ENCODE measurements at places on chromosomes 1 and 21.

GRCh38 chr21:44803651-44804050 is 2.0 kb upstream of the UBE2G2 start:
- DNase-seq, result no peak

DNA sequence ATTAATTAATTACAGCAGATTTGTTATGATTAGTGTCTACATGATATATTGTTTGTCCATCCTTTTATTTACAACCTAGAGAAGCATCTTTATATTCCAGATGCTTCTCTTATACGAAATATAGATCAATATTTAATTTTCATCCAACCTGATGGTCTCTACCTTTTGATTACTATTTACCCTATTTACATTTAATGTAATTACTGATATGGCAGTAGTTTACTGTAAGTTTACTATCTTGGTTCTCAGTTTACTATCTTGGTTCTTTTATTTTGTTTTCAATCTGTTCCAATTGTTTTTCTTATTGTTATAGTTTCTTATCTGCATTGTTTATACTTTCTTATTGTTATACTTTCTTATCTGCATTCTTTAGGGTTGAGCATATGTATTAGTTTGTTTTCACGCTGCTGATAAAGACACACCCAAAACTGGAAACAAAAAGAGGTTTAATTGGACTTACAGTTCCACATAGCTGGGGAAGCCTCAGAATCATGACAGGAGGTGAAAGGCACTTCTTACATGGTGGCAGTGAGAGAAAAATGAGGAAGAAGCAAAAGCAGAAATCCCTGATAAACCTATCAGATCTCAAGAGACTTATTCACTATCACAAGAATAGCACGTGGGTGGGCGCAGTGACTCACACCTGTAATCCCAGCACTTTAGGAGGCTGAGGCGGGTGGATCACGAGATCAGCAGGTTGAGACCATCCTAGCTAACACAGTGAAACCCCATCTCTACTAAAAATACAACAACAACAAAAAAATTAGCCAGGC is 28.9 kb downstream of the FAF1 start:
- DNase-seq, result no peak

GRCh38 chr1:59017501-59018231 is 233.8 kb upstream of the JUN start:
- DNase-seq, result no peak

- no peak for DNase-seq
Measured at GRCh38 chr1:177863796-177864195, 106.1 kb downstream of the SEC16B start.

- DNase-seq, result no peak
Measured at GRCh38 chr1:167922611-167923074, 8.7 kb upstream of the ADCY10 start.
